Activated CD4-positive, alpha-beta T cell treated with anti-CD3 and anti-CD28 coated beads, Interleukin-2, amount 50 U/mL, for 48 hours (primary cell): ENCODE measurements at places on chromosomes 13 and 19.

DNA sequence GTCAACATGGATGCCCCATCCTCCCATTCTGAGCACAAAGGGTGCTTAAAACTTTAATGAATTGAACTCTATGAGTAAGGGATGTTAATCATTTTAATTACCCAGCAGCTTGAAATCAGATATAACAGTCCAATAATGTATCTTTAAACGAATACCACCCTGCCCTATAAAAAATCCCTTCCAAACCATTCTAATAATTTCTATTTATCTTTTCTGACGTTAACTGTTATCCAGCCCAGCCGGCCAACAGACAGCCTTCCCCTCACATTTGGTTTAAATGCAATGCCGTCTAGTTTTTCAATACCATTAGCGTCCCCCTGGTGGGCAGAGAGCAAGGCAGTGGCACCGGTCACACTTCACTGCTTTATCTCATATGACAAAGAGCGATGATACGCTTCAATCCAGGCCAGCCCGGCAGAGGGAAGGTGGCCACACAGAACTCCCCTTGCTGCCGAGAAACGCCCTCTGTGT, 402.2 kb upstream of the ZNF507 start:
- no peak for DNase-seq

- DNase-seq = peak; percentile 82
Measured at GRCh38 chr19:41753159-41753558, 2.2 kb upstream of the CEACAM6 start.

- peak; percentile 26 for DNase-seq
Measured at GRCh38 chr19:4910594-4911281, 1.4 kb downstream of the UHRF1 start.

GRCh38 chr13:73215823-73216222, 157.0 kb downstream of the KLF5 start:
- DNase-seq = no peak

- no peak for DNase-seq
Measured at GRCh38 chr13:19050901-19051300, 130.7 kb downstream of the TUBA3C start.

- DNase-seq = no peak
Measured at GRCh38 chr19:41376998-41377365, 649 bp downstream of the TMEM91 start.

- DNase-seq = no peak
Measured at GRCh38 chr13:98875146-98875729, 102.6 kb downstream of the DOCK9 start.

- no peak for DNase-seq
Measured at GRCh38 chr13:39433651-39434050, 169.3 kb downstream of the LHFPL6 start.
